Frontal cortex (tissue), 4 donors: ENCODE measurements at places on chromosomes 2 and 18. TPM values are rescaled to one million over a fixed set of nuclear protein-coding genes. Genes with fewer than 3 reads are reported as not detected.

POTEC gene
- total RNA-seq, result under 0.01 TPM

HOXD9 gene
- total RNA-seq, result not detected

GPAT2 gene
- 2.0 TPM for total RNA-seq

ZSWIM2 gene
- 0.41 TPM for total RNA-seq

DNA sequence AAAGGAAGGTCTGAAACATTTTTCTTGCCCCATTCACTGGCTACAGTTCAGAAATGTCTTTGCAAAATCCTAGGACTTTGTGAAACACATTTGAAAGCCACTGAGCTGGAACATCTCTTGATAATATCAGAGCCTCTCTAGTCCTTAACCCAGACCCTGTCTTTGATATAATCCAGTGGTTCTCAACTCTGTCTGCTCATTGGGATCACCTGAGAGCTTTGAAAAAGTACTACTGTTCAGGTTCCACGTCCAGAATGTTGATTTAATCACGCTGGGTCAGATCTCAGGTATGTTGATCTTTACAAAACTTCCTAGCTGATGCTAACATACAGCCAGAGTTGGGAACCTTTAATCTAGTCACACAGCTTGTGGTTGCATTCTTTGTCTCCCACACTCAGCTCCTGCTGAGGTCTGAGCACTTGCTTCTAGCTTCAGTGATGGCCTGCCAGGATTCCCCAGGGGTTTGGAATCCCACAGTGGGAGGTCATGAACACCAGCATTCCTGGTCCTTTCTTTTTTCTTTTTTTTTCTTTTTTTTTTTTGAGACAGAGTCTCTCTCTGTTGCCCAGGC lies 262.7 kb downstream of the SETBP1 start:
- DNase-seq, result no peak

DNA sequence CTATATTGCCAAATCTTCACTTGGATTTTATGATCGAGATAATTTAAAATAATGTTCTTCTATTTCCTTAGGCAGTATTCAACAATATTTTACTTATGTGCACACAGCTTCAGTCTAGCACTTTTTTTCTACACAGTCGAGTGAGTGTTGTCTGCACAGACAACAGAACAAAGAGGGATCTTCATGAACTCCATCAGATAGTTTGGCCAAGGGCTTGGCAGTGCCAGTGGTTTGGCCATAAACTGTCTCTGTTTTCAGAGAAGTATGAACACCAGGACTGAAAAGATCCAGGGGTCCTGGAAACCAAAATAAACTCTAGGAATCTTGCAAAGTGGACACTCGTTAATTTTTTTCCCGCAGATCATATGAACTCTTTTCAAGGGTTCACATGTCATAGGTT lies 547.3 kb downstream of the PLCL1 start:
- no peak for DNase-seq

- DNase-seq, result no peak
Observed at GRCh38 chr18:3256693-3257626, 5.0 kb upstream of the MYL12B start.

DNA sequence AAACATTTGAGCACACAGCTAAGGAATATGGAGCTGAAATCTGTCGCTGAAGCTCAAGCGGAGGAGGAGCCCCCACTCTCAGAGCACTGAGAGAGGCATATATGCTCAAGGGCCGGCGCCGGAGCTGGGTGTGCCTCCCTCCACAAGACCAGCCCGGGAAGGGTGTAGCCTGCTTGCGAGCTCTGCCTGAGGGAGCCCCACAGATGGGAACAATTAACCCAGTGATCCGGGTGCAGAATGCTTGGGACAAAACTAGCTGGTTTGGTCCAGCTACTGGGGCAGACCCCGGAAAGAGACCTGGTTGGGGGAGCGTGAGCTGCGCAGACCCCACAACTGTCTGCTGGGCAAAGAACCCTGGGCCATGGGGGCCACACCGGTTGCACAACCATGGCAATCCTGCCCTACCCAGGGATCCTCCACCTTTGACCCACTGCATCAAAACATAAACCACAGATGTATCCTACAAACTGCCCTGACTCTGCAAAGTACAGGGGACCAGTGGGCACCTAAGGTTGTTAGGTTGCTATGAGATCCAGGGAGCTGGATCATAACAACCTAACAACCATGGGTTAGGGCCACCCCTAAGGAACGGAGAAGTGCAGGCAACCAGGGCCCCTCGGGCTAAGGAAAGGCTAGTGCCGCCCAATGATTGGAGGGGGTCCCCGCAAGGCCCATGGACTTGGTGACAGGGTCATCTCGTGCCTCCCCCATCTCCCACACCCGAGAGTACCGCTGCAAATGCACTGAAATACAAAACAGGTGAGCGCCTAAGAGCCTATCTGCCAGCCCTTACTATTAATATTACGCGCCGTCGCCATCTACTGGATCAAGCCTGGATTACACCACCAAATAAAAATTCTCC lies 53.4 kb upstream of the SCN1A start:
- peak; percentile 18 for DNase-seq

DNA sequence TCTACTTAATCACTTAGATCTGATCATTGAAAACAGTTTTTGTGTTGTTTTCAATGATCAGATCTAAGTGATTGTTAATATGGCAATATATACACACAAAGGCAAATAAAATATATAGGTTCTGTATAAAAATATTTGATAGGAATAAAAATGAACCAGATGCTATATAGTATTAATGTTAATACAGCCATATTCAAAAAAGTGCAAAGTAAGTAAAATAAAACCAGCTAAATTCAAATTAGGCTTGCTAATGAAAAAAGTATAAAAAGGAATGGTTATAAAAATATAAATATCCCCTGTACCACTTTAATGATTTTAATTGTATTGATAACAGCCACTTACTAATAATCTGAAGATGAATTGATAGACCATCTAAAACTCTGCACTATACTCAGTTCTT lies 38.4 kb downstream of the VPS54 start:
- no peak for DNase-seq
